ENCODE measurements at places on chromosomes 2 and 18.

GRCh38 chr18:56326336-56327072 lies 311.9 kb downstream of the TXNL1 start:
- peaks cover 14% of the 10 kb centered on the region for H3K4me1 ChIP-seq
- no peak for DNase-seq
- no peak overlapping the region for H3K27ac ChIP-seq
- no peak overlapping the region for H3K4me3 ChIP-seq
- no peaks in the 10 kb centered on the region for H3K27me3 ChIP-seq
- no peaks in the 10 kb centered on the region for H3K36me3 ChIP-seq

DNA sequence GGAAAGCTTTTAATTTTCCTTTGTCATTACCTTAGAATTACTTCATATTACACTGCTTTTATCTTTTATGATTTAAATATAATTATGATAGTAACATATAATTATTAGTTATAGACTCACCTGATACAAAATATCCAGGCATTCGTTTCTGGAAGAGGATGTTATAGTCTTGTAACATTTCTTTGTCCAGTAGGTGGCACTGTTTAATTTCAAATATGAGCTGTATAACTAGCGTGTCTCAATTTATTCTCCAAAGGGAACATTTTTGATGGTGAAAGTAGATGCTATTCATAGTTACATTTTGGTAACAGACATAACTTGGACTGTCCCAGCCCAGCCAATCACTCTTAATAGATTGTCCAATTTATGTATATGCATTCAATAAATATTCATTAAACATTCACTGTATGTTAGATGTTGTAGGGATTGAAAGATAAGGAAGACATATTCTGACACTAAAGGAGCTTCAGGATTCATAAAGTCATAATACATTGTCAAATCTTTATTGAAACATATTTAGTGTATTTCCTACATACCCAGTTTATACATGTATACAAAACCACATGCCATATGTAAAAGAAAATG lies 19.2 kb downstream of the DAW1 start:
- no peaks in the 10 kb centered on the region for H3K36me3 ChIP-seq
- no peaks in the 10 kb centered on the region for H3K4me1 ChIP-seq
- H3K27me3 ChIP-seq = no peaks in the 10 kb centered on the region
- no peak for DNase-seq
- no peak overlapping the region for H3K27ac ChIP-seq
- no peak overlapping the region for H3K4me3 ChIP-seq

- no peak overlapping the region for H3K4me3 ChIP-seq
- H3K36me3 ChIP-seq = no peaks in the 10 kb centered on the region
- H3K27ac ChIP-seq = no peak overlapping the region
- peak; percentile 64 for DNase-seq
These were observed 207.2 kb downstream of the SLC8A1 start for GRCh38 chr2:40244675-40245074.

GRCh38 chr2:117702098-117702497 lies 112.4 kb upstream of the DDX18 start:
- DNase-seq = no peak
- no peaks in the 10 kb centered on the region for H3K4me1 ChIP-seq
- H3K36me3 ChIP-seq = no peaks in the 10 kb centered on the region

DNA sequence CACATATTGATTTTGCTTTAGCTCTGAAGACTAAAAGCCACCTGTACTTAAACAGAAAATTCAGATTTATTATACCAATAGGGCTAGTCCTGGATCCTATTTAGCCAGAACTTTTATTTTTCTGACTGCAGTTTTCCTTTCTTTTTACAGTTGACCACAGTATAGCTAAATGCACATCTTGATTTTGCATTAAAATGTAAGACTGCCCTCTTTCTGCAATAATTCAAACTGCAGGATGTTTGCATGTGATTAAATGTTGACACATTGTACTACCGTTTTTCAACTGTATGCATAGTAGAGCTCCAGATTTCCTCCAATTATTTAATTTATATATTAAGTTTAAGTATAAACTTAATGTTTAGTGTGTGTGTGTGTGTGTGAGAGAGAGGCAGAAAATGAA lies 1262.9 kb downstream of the SUCLG1 start:
- H3K4me1 ChIP-seq = no peaks in the 10 kb centered on the region
- H3K27me3 ChIP-seq = no peaks in the 10 kb centered on the region
- no peak for DNase-seq
- H3K4me3 ChIP-seq = no peak overlapping the region

DNA sequence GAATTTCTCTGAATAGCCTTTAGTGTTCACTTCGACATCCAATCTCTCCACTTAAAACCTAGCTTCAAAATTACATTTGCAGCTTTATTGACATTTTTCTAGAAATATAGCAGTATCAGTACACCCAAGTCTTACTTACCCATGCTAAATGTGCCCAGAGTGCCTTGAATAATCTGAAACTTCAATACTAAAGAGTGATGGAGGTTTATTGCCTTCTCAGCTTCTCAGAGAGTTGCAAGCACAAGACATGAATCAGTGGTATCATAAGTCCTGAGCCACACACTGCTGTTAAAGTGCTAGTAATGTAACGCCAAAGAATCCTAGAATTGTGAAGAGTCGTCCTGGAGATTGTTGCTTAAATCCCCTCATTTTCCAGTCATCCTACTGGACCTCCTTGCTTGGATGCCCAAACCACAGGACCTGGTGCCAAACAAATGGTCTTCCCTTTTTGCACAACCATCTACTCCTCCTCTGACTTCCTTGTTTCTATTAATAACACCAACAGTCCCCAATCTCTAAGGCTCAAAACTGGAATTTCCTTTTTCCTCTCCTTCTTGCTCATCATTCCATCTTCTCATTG lies 83.2 kb upstream of the SPATS2L start:
- DNase-seq = no peak
- no peaks in the 10 kb centered on the region for H3K27me3 ChIP-seq
- no peaks in the 10 kb centered on the region for H3K4me1 ChIP-seq
- H3K36me3 ChIP-seq = no peaks in the 10 kb centered on the region

- H3K4me3 ChIP-seq = no peak overlapping the region
- no peak for DNase-seq
- H3K27ac ChIP-seq = peak overlapping the region; percentile 36
These were observed 443.2 kb upstream of the GYPC start for GRCh38 chr2:126212735-126213134.

DNA sequence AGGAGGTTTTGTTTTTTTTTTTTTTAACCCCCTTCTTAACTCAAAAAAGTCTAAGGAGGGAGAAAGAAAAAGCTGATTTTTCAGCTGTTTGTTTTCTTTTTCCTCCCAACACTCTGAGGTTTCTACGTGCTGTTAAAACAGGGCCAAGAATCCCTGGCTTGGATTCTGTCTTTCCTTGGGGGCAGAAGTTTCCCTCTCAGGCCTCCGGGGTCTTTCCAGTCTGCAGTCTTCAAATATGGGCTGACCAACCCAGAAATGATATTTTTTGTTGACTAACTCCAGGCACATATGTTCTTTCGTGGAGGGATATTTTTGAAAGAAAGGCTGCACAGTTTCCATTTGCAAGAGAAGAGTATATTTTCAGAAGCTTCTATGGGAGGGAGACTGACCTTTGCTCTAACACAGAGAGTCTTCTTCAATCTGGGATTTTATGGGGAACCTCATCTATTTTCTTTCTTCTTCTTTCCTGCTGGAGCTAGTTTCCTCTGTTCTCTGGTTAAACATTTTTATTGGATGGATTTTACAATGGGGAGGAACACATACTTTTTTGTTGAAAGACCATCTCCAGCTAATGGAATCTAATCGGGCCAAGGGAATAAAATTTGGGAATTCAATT lies 93.3 kb upstream of the SPRED2 start:
- no peak for DNase-seq
- H3K27me3 ChIP-seq = no peaks in the 10 kb centered on the region
- no peaks in the 10 kb centered on the region for H3K4me1 ChIP-seq
- no peak overlapping the region for H3K4me3 ChIP-seq

DNA sequence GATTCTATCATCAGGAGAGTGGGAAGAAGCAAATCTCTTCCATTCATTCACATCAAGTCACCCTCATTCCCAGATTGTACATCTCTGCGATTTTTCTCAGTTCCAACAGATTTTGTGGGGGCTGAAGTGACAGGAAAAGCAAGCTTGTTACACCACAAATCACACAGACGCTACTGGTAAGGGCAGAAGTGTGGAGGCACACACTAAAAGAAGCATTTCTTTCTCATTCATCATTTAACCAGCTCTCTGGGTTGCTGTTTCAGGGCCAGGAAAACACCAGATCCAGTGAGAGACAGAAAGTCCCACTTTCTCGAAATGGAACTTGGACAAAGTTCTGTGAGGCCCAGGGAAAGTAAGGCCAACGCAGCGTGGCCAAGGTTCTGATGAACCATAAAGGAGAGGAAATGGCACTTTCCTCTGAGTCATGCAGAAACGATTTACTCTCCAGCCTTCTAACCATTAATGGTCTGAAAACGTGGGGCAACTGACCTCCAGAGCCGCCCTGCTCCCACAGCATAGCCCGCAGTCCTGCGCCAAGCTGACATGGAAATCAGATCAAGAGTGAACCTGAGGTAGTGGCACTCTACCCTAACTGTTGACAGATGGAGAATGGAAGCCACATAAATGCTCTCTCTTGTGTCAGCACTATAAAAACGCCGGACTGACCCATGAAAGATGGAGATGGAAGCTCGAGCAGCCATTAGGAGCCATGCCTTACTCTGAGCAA lies 191.0 kb downstream of the C1D start:
- DNase-seq = no peak
- H3K4me1 ChIP-seq = no peaks in the 10 kb centered on the region
- no peaks in the 10 kb centered on the region for H3K36me3 ChIP-seq
- H3K27ac ChIP-seq = no peak overlapping the region

GRCh38 chr2:154046493-154046892 lies 174.8 kb downstream of the GALNT13 start:
- DNase-seq = no peak
- H3K36me3 ChIP-seq = no peaks in the 10 kb centered on the region
- no peaks in the 10 kb centered on the region for H3K27me3 ChIP-seq
- H3K27ac ChIP-seq = no peak overlapping the region
- no peak overlapping the region for H3K4me3 ChIP-seq
- H3K4me1 ChIP-seq = no peaks in the 10 kb centered on the region

DNA sequence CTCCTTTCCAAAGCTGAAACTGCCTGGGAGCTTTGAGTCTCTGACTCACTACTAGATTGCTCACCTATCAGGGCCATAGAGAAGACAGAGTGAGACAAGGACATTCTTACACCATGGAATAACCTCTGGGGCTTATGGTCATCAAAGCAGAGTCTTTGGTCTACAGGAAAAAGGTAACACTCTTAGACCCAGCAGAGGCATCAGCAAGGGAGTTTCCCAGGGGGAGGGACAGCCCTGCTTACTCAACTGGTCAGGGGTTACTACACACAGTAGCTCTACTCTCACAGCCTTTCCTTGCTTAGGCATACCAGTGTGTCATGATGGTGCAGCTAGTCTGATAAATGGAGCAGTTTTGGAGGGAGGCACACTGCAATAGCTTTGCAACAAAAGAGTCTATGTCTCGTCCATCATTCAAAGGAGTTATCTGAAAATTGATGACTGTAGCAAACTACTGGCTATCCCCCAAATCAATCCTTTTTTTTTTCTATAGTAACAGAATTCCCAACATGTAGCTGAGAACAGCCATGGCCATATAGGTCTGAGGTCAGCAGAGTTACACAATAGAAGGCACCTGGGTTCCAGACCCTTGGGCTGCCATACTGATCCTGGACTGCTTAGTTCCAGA lies 22.4 kb upstream of the CD28 start:
- no peak overlapping the region for H3K4me3 ChIP-seq
- no peaks in the 10 kb centered on the region for H3K27me3 ChIP-seq
- peak; percentile 75 for DNase-seq
- peak overlapping the region; percentile 79 for H3K27ac ChIP-seq
- H3K36me3 ChIP-seq = no peaks in the 10 kb centered on the region
- H3K4me1 ChIP-seq = peaks cover 76% of the 10 kb centered on the region

DNA sequence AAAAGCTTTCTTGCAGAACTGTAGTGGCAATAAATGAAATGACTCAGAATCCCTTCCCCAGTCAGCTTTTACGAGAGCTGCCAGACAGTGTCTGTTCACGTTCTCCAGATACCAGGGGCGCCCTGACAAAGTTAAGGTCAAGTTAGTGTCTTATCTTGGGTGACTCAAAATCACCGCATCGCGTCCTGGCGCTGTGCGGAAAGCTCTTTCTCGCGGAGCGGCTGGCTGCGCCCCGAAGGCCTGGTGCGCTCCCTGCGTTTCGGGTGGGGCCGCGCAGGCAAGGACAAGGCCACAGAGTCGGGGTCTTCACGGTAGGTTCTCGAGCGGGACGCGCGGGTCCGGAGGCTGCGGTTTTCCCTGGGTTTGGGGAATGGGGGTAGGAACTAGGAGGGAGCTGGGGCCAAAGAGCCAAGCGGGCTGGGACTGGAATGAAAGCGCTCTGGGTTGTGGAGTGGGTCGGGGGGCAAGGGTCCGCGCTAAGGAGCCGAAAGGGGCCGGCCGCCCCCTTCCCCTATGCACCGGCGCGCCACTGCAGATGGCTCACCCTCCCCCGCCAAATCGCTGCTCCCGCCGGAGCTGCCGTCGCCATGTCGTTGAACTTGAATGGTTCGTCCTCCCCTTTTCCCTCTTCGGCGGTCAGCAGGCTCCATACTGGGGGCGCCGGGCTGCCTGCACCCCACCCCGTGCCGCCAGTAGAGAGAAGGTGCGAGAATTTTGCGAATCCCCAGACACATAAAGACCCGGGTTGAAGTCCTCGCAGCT lies 2.6 kb upstream of the HOXD11 start:
- peaks cover 58% of the 10 kb centered on the region for H3K27me3 ChIP-seq
- H3K36me3 ChIP-seq = no peaks in the 10 kb centered on the region

DNA sequence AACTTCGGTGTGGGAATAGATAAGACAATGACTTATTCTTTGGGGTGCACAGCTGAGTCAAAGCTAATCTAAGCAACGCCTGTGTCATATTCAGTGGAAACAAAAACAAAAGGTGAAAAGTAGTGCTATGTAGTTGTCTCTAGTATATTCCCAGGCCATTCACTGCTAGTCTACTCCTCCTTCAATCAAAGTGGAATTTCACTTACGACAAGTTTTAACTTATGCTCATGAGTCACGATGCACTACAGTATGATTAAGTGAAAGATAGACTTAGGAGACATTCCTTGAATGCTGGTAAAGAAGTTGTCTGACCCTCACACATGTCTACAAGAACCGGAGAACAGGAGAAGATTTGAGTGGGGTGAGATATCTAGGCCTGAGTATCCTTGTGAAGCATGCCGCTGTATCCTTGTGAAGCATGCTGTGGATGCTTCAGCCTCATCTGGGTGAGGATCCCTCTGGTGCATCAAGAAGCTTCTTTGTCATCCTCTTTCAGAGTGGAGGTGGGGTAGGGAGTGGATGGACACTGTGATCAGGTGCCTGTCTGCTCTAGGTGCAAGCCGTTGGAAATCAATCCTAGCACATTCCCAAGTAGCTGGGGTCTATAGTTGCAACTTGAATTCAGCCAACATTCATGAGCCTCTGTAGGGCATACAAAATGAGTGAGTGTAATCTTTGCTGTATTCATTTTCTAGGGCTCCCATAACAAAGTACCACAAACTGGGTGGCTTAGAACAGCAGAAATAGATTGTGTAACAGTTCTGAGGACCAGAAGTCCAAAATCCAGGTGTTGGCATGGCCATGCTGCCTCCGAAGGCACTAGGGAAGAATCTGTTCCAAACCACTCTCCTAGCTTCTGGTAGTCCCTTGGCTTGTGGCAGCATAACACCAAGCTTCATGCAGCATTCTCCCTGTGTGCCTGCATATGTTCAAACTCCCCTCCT lies 173.5 kb upstream of the FN1 start:
- no peaks in the 10 kb centered on the region for H3K27me3 ChIP-seq
- DNase-seq = no peak
- H3K27ac ChIP-seq = no peak overlapping the region
- H3K4me1 ChIP-seq = no peaks in the 10 kb centered on the region
- H3K4me3 ChIP-seq = no peak overlapping the region
- H3K36me3 ChIP-seq = no peaks in the 10 kb centered on the region

GRCh38 chr2:179351057-179351456 lies 86.4 kb upstream of the SESTD1 start:
- H3K27me3 ChIP-seq = no peaks in the 10 kb centered on the region
- H3K4me1 ChIP-seq = no peaks in the 10 kb centered on the region
- no peaks in the 10 kb centered on the region for H3K36me3 ChIP-seq
- no peak overlapping the region for H3K4me3 ChIP-seq
- H3K27ac ChIP-seq = no peak overlapping the region
